NCI-H1048 (cell line): ENCODE measurements at places on chromosomes 16 and 17.

DNA sequence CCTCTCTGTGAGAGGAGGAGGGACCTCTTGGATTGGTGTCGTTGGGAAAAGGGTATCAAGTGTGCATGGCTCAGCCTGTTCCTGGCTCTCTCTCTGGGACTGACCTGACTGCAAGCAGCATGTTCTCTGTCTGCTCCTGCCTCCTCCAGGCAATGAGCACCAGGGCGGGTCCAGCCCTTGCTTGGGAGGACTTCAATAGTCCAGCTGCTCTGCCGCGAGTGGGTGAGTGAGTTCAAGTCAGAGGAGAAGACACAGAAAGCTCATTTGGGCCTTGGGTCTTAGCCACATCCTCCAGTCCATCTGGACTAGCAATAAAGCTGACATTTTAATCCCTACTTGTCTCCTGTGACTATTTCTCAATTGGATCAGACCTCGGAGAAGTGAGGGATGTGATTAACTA is 25.2 kb upstream of the TNS4 start:
- DNase-seq = no peak

- no peak for DNase-seq
Measured at GRCh38 chr16:48321317-48322036, 63.7 kb downstream of the SIAH1 start.

DNA sequence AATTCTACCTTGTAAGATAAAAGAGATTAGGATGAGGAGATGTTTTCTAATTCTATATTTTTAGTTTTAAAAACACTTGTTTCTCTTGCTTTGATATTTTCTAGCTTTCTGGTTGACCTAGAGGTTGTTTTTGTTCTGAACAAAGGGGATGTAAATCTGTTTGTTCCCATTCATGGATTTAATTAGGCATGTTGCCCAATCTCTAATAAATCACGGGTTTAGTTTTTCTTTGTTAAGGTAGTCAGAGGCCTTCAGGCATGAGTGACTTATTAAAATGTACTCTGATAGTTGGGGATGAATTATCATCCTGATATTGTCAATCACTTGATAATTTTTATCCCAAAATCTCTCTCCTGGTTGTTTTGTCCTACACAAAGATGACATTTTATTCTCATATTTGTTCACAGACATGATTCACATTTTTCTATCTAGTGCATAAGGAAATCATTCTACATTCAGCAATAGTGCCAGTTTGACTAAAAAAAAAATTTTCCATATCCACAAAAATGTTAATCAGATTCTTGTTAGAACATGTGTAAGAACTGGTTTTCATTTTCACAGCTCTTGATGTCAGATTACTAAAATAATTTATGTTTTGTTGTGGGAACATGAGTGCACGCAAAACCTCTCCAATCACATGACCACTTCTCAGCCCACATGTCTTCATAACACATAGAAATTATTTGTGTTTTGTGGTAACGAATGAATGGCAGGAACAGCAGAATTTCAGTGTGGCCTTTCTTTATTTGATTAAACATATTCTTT is 95.7 kb upstream of the AKTIP start:
- DNase-seq = no peak

DNA sequence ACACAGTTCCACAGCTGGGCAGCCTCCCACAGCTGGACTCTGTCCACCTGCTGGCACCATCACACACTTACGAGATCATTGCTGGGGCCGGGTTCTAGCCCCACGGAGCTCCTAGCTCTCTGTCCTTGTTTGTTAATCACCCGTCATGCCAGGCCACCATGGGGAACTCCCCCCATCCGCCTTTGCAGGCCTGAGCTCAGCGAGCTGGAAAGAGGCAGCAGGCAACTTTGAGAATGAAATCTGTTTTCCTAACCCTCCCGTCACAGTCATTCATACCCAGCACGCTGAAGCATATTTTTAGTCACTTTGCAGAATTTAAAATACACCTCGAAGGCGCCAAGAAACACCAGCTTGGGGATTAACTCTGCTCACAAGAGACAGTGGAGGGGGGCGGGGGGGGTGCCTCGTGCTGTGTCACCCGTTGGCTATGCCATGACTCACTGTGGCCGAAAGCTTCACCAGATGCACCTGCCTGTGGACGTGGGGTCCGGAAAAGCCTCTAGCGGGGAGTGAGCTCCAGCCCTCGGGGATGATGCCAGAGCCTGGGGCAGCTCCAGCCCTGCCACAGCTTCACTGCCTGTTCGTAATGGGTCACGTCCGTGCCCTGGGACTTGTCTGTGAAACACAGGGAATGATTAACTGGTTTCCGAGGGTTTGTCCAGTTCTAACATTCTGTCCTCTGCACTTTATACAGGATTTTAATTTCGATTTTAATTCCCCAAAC is 1.4 kb upstream of the SPNS2 start:
- no peak for DNase-seq

GRCh38 chr16:73217654-73218053 is 169.7 kb upstream of the ZFHX3 start:
- no peak for DNase-seq

GRCh38 chr17:61567045-61567802 is 23.8 kb downstream of the NACA2 start:
- no peak for DNase-seq

DNA sequence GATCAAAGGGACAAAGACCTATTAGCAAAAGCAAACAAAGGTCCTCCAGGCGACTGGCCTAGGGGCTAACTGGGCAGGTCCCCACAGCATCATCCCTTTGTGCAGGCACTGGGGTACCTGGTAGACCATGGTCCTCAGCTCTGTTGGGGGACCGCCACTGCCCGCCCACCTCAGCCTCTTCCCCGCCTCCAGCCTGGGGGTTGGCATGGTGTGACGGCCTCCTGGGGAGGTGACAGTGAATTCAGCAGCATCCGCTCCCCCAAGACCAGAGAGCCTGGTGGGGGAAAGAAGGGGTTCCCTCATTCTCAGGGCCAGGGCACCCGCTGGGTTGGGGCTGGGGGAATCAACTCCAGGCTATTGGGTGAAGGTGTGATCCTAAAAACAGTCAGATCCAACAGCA is 38.7 kb upstream of the DNAH9 start:
- no peak for DNase-seq

DNA sequence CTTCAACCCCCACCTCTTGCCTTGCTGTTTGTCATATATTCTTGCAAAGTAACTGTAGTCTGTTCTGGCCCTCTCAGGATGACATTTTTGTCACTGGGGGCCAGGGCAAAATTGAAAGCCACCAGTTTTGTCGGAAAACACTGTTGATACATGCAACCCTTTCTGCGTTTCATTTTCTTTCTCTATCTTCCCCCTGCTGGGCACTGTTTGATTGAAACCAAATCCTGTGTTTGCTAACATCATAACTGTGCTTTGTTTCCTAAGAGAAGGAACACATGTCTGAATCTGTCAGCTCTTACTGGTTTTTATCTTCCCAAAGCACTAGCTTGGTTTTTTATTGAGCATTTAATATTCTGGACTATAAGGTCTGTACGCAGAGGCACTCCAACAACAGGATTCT is 11.7 kb upstream of the CPPED1 start:
- no peak for DNase-seq

- DNase-seq = no peak
Measured at GRCh38 chr16:89920723-89921122, 2.1 kb downstream of the MC1R start.

GRCh38 chr16:75750528-75750927 is 24.2 kb upstream of the CPHXL start:
- DNase-seq = no peak

- DNase-seq = no peak
Measured at GRCh38 chr17:57782062-57782490, 37.0 kb upstream of the CCDC182 start.

- no peak for DNase-seq
Measured at GRCh38 chr17:43818966-43819365, 14.0 kb downstream of the MPP3 start.

DNA sequence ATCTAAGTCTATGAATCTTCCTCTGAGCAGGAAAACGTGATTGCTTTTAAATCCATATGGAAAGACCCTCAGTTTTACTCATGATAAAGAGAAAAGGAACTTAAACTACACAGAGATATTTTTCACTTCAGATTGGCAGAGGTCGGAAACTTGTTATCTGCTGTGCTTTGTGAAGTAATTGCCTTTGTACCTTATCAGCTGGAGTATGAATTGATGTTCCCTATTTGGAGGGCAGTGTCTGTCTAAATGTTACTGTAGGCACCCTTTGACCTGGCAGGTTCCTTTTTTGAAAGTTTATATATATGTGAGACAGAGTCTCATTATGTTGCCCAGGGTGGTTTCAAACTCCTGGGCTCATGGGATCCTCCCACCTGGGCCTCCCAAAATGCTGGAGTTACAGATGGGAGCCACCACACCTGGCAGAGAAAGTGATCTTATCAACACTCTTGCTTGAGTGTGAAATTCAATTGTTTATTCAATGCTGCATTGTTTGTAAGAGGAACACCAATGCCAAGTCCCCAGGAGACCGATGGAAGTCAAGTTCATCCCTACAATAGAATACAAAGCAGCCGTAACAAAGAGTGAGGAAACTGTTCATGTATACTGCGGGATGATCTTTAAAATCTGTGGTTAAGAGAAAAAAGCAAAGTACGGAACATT is 52.3 kb downstream of the ABCC1 start:
- DNase-seq = no peak

GRCh38 chr17:6393351-6393952 is 41.5 kb downstream of the AIPL1 start:
- no peak for DNase-seq

- DNase-seq = no peak
Measured at GRCh38 chr17:48608494-48608834, 2.4 kb downstream of the HOXB7 start.

GRCh38 chr16:81469183-81469677 is 24.6 kb downstream of the CMIP start:
- DNase-seq = no peak

DNA sequence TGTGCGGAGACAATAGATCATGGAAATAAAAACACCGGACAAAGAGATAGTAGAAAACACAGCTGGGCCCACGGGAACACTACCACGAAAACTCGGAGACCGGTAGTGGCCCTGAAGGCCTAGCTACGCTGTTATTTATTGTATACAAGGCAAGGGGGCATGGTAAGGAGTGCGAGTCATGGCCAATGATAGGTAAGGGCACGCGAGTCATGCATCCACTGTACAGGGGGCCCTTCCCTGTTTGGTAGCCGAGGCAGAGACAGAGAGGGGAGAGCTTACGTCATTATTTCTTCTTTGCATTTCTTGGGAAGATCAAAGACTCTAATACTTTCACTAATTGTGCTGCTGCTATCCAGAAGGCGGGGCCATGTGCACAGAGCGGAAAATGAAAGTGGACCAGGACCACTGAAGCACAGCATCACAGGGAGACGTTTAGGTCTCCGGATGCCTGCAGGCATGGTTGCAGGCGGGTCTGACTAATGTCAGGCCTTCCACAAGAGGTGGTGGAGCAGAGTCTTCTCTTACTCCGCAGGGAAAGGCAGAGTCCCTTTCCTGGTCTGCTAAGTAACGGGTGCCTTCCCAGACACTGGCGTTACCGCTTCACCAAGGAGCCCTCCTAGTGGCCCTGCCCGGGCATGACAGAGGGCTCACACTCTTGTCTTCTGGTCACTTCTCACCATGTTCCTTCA is 74.4 kb upstream of the ARL4D start:
- DNase-seq = no peak

- no peak for DNase-seq
Measured at GRCh38 chr16:64730261-64730660, 391.6 kb downstream of the CDH11 start.

GRCh38 chr16:57306676-57307341 is 22.3 kb upstream of the PLLP start:
- no peak for DNase-seq

DNA sequence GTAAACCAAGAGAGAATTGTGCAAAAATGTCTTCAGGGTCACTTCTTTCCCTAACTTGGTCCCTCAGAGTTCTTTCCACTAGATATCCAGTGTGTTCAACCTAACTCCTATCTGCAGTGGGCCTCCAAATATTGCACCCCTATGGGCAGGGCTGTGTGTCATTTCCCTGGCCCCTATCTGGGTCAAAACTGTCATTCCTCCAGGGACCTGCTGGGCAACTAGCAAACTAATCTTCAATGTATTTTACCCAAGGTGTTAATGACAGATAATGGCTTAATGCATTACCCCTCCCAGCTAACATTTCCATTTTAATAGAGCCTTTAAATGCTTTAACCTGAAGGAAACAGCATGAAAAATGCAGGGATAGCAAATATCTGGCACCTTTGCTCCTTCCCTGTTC is 25.8 kb upstream of the SKAP1 start:
- DNase-seq = no peak

- DNase-seq = no peak
Measured at GRCh38 chr16:89919535-89920406, 1.1 kb downstream of the MC1R start.

DNA sequence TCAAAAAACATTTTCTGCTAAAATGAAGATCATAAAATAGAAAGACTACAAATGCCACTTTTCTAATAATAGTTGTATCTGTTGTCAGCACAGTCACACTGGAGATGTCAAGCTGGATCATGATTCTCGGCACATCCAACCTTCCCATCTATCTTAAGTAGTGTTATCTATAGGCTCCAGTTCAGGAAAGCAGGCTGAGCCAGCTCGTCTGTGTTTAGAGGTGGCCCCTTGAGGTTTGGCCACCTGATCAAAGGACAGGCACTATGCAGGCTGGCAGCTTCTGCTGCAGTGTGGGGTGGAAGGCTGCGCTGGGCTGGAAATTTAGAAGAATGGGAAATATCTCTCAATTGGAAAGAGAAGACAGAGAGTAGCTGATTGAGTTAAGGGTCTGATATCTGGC is 32.4 kb downstream of the SMYD4 start:
- DNase-seq = no peak

GRCh38 chr17:41891135-41892020 is 26.2 kb upstream of the KLHL11 start:
- no peak for DNase-seq

DNA sequence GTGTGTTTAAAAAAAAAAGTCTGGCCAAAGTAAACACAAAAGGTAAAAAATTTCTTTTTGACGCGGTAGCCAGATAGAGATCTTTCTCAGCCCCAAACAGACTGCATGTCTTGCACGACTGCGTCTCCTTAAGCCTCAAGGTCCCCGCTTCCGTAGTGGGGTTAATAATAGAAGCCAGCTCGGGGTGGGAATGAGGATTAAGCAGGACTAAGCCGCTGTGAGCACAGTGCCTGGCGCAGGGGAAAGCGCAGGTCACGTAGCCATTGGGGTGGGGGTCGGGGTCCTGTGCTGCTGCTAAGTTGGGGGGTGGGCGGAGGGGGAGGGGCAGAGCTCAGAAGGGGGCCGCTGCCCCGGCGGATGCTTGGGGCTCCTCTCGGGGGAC is 521 bp downstream of the GGA2 start:
- DNase-seq = no peak

GRCh38 chr17:42027961-42028790 is 8.3 kb downstream of the NKIRAS2 start:
- no peak for DNase-seq

- no peak for DNase-seq
Measured at GRCh38 chr16:17283016-17283415, 187.7 kb downstream of the XYLT1 start.
